RWPE2 (cell line): ENCODE measurements at places on chromosomes 11 and 22.

- H3K4me1 ChIP-seq: no peaks in the 10 kb centered on the region
- DNase-seq: no peak
- no peaks in the 10 kb centered on the region for H3K36me3 ChIP-seq
Measured at GRCh38 chr11:126491092-126491491, 135.6 kb downstream of the ST3GAL4 start.

GRCh38 chr11:70175236-70175698 is 27.8 kb upstream of the FADD start:
- no peaks in the 10 kb centered on the region for H3K27me3 ChIP-seq
- H3K4me3 ChIP-seq: no peak overlapping the region
- no peaks in the 10 kb centered on the region for H3K36me3 ChIP-seq
- H3K27ac ChIP-seq: no peak overlapping the region

DNA sequence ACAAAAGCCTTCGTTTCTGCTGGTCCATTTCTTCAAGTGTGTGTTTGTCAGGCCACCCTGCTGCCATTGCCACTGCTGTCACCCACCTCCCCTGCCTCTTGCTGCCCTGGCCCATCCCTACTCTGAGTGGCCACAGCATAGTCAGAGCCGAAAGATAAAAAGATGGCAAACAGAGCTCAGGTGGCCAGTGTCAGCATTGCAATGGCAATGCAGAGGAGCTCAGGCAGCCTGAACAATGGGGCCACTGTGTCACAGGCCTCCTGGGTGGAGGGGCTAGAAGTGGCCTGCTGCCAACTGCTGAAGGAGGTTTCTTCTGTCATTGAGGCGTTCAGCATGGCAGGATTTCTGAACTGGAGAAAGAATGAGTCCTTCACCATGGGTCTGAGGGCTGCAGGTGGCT is 137.1 kb downstream of the CSNK2A3 start:
- peaks cover 6% of the 10 kb centered on the region for H3K4me1 ChIP-seq
- no peak overlapping the region for H3K27ac ChIP-seq
- no peaks in the 10 kb centered on the region for H3K36me3 ChIP-seq
- H3K4me3 ChIP-seq: no peak overlapping the region

- H3K27ac ChIP-seq: no peak overlapping the region
- no peaks in the 10 kb centered on the region for H3K36me3 ChIP-seq
- no peak overlapping the region for H3K4me3 ChIP-seq
- H3K4me1 ChIP-seq: no peaks in the 10 kb centered on the region
- H3K27me3 ChIP-seq: no peaks in the 10 kb centered on the region
Measured at GRCh38 chr11:46256540-46257001, 20.9 kb upstream of the CREB3L1 start.

GRCh38 chr11:118114266-118114665 is 27.5 kb upstream of the SMIM35 start:
- H3K27me3 ChIP-seq: no peaks in the 10 kb centered on the region
- H3K36me3 ChIP-seq: no peaks in the 10 kb centered on the region
- DNase-seq: no peak
- no peak overlapping the region for H3K27ac ChIP-seq
- H3K4me1 ChIP-seq: no peaks in the 10 kb centered on the region
